ENCODE measurements at places on chromosomes 5 and 9.

GRCh38 chr5:153572411-153573145 is 82.1 kb downstream of the GRIA1 start:
- no peak for DNase-seq

GRCh38 chr9:86452201-86452828 is 98.1 kb upstream of the TUT7 start:
- DNase-seq, result no peak

GRCh38 chr5:53403291-53403690 is 77.1 kb upstream of the FST start:
- DNase-seq, result no peak

DNA sequence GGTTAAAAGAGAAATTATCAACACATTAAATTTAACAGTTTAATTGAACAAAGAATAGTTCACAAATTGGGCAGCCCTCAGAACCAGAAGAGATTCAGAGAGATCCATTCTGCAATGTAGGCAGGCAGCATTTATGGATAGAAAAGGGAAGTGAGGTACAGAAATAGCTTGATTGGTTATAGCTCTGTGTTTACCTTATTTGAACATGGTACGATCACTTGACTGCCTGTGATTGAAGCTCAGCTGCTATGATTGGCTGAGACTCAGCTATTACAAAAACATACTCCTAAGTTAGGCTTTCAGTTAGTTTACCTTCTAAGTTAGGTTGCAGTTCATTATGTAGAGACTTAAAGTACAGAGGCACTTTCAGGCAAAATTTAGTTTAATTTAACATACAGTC is 7.3 kb downstream of the CNTRL start:
- DNase-seq, result no peak

DNA sequence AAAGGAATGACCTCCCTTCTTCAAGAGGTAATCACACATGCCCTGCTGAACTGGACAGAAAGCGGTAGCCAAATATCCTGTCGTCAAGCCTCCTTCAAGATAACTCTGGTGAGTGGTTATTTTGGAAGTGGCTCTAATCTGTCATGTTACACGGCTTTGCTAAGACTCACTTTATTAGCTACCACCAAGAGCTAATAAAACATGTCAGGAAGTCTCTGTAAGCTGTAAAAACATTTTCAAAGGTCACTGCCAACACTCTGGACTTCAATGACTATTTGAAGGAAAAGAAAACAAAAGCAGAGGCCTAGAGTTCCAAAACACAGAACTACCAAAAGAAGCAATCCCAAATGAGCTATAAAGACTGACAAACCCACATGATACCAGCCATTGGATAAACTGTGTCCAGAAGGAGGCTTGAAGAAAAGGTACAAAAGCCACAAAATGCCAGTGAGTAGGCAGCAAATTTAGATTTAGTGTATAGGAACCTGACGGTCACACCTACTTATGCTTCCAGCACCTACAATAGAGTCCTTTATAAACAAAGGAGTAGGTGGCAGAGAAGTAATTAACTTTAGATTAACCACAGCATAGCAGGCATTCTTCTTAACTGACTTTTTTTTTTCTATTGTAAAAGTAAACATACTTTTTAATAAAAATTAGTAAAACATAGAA is 97.3 kb upstream of the EQTN start:
- no peak for DNase-seq

DNA sequence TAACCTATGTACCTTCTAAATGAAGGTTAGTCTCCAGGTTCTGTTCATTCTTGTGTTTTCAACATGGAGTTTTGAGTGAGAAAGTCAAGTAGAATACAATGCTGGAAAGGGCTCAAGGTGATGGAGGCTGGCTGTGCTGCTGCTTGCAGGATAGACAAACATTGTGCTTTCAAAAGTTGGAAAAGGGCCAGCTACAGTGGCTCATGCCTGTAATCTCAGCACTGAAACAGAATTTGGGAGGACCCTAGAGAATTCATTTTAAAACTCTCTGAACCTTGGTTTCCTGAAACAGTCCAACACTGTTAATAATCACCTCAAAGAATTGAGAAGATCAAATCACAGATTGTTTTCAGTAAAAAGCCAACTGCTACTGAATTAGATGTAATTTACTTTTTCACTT is 15.4 kb upstream of the IARS1 start:
- peak; percentile 28 for DNase-seq

- no peak for DNase-seq
Observed at GRCh38 chr5:176797456-176798050, 12.8 kb upstream of the UNC5A start.

DNA sequence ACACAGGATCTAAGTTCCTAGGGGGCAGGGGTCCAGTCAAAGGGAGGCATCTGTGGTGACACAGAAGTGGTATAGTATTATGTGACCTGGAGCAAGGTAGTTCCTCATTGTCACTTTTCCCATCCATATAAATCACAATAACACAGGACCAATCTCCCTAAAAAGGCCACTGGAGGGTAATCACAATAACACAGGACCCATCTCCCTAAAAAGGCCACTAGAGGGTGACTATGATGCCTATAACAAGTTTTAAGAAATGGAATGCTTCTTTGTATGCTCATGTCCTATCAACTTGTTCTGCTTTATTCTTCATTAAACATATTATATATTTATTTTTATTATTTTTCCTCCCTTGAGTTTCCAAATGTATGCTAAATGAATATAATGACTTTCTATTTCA is 254.6 kb downstream of the ASTN2 start:
- DNase-seq, result no peak

GRCh38 chr9:77999231-77999631 is 32.4 kb downstream of the GNAQ start:
- DNase-seq, result no peak

DNA sequence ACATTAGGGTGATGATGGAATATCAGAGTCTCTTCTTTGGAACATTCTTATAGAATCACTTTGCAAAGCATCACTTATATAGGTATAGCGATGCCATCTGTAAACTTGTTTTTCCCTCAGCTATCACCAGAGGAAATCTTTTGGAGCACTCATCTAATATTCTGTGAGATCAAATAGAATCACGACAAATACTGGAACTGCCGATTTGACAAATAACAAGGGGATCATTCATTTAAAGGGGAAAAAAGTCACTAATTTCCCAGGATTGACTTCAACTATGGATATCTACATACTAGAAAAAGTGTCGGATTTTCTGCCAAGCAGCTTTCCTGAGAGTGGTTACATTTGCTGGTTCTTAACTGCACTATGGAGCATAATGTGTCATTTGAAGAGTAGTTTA is 178.6 kb downstream of the NR2F1-AS1 start:
- no peak for DNase-seq

DNA sequence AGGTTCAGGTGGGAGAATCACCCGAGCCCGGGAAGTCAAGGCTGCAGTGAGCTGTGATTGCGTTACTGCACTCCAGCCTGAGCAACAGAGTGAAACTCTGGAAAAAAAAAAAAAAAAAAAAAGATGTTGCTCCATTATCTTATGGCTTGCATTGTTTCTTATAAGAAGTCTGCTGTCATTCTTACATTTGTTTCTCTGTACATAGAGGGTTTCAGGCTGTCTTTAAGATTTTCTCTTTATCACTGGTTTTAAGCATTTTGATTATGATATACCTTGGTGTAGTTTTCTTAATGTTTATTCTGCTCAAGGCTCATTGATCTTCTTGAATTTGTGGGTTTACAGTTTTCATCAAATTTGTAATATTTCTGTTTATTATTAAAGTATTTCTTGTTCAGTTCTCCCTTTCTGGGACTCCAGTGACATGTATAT is 35.2 kb downstream of the MVB12B start:
- no peak for DNase-seq

DNA sequence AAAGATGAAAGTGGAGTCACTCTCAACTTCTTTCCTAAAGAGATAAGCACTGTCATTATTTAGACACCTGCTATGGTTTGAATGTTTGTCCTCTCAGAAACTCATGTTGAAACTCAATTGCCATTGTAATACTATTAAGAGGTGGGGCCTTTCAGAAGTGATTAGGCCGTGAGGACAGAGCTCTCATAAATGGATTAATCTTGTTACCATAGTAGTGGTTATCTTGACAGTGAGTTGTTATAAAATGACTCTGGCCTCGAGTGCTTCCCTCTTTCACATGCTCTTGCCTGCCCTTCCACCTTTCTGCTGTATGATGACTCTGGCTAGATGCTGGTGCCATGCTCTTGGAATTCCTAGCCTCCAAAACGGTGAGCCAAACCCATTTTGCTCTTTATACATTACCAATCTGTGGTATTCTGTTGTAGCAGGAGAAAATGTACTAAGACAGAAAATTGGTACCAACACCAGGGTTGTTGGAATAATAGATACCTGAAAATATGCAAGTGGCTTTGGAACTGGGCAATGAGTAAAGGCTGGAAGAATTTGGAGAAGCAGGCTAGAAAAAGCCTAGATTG is 38.0 kb downstream of the GDA start:
- no peak for DNase-seq

GRCh38 chr9:119322184-119322583 is 47.1 kb downstream of the BRINP1 start:
- no peak for DNase-seq

- no peak for DNase-seq
Observed at GRCh38 chr5:177098470-177099141, 11.9 kb downstream of the FGFR4 start.

DNA sequence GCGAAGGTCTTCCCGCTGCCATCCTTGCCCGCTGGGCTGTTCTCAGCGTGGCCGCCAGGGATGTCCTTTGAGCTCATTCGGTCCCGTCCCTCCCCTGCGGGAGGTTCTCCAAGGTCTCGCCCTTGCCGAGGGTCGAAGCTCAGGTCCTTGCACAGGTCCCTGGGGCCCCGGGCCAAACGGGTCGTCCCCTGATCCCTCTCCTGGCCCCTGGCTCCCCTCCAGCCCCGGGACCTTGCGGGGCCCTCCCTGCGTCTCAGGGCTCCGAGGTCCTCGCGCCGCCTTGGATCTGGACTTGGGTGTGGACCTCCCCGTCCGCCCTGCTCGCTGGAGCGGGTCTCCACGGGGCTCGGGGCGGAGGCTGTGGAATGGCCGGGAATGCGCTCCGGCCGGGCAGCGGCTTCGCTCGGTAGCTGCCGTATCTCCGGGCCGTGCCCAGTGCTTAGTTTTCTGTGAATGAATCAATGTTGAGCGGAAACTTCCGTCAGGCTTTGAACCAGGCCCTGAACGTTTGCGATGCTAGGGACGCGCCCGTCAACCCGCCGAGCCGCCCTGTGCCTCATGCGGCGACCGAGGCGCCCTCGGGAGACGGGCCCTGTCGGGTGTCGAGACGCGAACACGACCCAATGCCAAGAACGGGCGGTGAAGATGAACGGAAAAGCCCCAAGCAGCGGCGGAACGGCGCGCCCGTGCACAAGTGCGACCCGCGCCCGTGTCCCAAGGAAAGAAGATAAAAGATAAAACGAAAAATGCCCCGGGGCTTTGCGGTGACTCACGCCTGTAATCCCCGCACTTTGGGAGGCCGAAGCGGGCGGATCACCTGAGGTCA is 780 bp downstream of the RNU6ATAC start:
- peak; percentile 61 for DNase-seq

DNA sequence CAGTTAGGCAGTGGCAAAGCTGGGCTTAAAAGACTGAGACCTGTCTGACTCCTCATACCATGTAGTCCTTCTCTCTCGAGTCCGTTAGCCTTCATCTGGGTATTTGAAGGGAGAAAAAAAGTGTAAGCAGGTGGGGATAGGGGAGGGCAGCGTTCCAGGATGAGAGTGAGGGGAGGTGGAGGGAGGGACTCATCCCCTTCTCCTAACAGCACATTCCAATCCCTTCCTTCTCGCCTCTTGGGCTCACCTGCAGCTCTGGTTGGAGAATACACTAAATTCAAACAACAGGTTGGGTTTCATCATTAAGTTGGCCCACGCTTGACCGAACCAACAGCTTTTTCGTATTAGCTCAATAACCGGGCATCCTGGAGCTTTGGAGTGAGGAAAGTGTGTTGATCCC is 3.6 kb downstream of the NEURL1B start:
- no peak for DNase-seq

DNA sequence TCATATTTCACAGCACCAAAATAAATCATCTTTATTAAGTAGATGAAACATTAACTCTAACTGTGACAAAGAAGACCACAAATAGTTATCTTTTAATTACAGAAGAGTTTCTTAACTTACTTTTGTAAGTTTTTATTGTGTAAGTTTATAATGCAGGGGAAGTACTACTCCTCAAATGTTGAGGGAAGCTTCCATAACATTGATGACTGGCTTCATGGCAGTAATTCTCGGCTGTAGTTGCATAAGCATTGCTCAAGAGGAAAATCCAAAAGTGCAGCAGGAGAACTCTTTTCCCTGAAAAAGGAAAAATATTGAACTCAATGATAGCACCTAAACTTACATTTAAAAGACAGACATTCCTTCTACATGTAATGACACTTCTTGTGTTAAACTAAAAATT is 4.6 kb downstream of the TSLP start:
- no peak for DNase-seq

- DNase-seq, result no peak
Observed at GRCh38 chr5:172444626-172445365, 9.5 kb downstream of the SH3PXD2B start.

DNA sequence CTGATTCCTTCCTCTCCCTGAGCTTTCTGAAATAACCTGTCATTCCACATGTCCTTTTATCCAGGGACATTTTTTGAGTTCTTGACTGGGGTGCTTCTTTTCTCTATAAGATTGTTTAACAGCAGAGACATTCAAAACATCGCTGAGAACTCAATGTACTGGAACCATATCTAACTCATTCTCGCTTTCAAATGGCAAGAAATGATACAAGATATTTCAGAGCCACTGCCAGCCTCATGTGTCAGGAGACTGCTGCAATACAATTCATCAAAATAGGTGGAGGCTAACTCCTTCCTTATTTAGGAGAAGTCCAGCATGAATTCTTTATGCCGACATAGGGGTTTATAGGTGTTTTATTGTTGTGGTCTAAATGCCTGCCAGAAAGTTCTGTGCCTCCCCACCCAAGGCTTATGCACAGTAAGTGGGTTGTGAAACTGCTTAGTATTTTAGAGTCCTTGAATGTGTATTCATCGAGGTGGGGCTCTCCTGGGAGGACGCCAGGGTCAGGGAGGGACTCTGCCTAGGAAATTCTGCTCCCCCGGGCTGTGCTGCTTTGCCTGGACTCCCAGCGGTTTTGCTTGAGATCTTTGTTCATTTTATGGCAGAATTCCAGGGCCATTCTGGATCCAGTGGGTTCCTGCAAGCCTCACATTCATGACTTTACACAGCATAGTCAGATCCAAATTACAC is 53.9 kb downstream of the ZNF474 start:
- DNase-seq, result peak; percentile 38

- DNase-seq, result no peak
Observed at GRCh38 chr9:38181232-38181631, 112.2 kb upstream of the SHB start.

GRCh38 chr5:126809916-126810315 is 33.0 kb downstream of the LMNB1 start:
- DNase-seq, result no peak

DNA sequence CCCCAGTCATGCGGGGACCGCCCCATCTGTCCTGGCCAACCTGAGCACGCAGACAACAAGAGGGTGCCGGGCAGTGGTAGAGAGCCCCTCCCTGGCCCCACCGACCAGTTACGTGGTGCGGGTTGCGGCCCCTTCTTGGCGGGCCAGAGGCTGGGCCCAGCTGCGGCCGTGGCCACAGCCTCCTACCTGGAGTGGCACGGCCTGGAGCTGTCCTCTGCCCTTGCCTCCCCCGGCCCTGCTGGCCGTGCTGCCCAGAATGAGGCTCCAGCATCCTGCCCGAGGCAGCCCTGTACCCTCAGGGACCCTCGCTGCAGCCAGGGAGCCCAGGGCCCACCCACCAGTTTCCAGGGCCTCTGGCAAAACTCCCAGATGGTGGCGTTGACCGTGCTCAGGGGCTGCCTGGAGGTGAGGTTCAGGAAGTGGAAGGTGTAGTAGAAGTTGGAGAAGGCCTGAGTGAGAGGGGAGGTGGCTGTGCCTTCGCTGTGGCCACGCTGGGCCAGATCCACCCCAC is 5.7 kb downstream of the ENTPD8 start:
- DNase-seq, result peak; percentile 22
